ENCODE measurements at places on chromosomes 4 and X.

DNA sequence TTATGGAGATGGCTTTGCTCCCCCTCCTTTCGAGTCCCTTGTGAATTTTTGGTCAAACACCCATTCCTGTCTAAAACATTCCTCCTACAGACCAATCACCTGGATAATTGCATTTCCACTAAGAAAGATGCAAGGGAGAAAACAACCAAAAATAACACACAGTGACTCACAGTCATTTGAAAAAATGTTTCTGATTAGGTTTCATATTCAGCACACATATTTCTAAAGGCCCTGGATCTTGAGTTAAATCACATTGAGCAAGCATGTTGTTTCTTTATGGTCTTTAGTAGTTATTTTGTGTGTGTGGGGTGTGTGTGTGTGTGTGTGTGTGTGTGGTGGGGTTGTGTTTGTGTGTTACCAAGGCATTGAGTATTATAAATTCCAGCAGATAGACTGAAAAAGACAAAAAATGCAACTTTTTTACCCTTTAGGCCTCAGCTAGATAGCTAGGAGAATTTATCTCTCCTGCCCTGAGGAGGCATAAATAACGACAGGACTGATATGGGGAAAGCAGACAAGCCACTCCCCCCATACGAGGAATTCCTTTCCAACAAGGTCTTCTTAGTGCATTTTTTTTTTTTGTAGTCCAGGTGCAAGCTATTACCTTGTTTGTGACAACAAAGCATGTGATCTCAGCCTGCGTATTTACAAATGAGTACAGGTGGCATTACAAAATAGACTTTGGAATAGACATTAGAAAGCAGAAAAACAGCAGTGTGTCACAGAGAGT is 265.4 kb upstream of the ADGRL3 start:
- no peak for DNase-seq

DNA sequence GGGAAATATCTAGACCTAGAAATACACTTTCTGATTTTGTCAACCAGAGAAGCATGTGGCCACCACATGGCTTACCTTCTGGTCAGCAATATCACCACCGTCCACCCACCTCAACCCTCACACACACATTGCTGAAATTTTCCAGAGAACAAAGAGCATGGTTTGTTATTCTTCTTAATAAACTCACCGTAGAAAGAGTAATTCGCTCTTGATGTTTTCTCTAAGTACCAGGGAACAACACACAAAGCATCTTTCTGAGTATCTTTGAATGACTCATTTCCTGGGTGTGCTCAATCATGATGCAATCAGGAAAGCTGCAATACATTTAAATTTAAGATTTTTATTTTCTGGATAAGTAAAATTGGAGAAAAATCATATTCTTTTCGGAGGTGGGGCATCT is 24.7 kb upstream of the LRAT start:
- DNase-seq = no peak

GRCh38 chrX:72045141-72045540 is 86.6 kb downstream of the RTL5 start:
- no peak for DNase-seq

DNA sequence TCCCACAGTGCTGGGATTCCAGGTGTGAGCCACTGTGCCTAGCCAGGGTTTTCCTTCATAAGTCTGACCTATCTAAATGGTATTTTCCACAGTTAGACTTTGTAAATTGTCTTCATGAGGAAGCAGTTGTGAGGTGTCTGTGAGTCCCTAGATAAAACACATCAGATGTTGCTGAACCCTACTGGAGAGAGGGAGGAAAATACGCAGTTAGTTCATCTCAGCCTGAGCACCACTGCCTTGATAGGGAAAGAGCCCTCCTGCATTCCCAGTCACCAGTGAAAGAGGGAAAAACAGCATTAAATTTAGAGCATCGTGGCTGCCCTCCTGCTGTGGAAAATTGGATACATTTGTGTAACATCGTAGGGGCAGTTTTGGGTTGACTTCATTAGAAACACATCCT is 31.7 kb upstream of the CLDN34 start:
- DNase-seq = no peak

DNA sequence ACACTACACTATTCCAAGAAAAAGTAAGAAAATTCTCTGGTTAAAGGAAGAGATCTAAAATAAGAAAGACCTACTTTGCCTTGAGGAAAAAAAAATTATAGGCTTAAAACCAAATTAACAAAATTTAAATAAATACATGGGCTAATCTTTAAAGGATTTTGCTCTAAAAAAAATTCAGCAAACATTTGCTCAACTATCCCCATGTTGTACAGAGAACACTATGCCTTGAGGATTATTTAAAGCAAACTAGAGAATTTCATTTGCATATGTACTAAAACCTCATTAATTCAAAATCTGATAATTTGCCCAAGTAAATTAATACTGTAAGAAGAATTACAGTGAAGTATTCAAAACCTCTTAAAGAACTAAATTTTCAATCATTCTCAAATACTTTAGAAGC is 71.6 kb upstream of the KCNIP4 start:
- no peak for DNase-seq

GRCh38 chr4:125838924-125839323 is 524.2 kb downstream of the FAT4 start:
- DNase-seq = no peak

- DNase-seq = no peak
Observed at GRCh38 chr4:74805601-74806000, 11.3 kb upstream of the BTC start.

- peak; percentile 2 for DNase-seq
Observed at GRCh38 chr4:155582971-155583437, 83.6 kb upstream of the GUCY1A1 start.

GRCh38 chrX:154002215-154002719 is 17.4 kb downstream of the IRAK1 start:
- peak; percentile 61 for DNase-seq

- no peak for DNase-seq
Observed at GRCh38 chrX:46754036-46754435, 4.9 kb downstream of the SLC9A7 start.

DNA sequence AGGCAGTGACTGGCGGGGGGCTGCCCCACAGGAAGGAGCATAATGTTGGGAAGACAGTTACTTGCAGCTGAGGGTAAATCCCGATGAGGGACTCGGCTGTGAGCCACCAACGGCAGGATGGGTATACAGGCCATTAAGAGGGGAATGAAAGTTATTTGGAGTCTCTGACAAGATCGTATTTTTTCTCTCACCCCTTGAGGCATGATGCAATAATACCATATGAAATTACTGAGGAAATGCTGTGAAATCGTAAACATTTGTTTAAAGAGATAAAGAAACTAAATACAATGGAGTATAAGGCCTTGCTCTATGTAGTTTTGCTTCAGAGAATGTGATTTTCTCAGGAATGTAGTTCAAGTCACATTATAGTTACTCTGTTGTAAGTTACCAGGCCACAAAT is 12.7 kb downstream of the IL1RAPL1 start:
- DNase-seq = no peak

- no peak for DNase-seq
Observed at GRCh38 chr4:9875516-9875915, 94.1 kb downstream of the DRD5 start.

DNA sequence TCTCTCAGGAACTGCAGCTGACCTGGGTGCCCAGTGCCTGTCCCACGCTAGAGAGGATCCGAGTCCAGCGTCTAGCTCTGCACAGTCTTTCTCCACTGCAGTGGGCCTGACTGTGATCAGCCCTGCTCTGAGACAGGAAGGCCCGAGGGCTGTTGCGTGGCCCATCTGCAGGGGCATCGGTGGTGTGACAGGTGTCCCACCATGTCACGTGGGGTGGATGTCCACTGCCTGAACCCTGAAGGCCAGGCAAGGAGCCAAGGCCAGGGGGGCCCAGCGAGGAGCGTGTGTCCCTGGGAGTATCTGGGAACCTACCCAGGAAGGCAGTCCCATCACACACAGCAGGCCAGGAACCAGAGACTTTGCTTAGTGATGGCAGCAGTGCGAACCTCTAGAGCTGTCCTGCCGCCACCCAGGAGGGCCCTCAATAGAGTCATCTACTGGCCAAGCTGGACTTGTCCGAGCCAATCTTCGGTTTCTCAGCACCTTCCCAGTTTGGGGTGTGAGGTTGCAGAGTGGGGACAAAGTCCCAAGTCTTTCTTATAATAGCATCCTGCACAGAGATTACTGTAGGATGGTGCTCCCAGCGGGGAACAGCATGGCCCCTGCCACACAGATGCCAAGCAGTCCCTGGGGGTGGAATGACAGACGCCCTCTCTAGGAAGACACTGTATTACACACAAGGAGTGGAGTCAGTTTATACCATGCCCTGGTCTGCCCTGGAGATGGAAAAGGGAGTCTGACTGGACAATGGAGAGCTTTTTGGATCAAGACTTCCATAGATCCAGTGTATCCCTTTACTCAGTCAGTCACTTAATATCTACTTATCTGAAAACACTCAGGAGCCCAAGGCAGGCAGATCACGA is 38.3 kb downstream of the DCTD start:
- no peak for DNase-seq

All from CD4-positive, alpha-beta T cell treated with Interleukin-15 for 4 hours (primary cell).